Activated CD4-positive, alpha-beta T cell treated with anti-CD3 and anti-CD28 coated beads, Interleukin-2, amount 50 U/mL, for 4 hours (primary cell): ENCODE measurements at places on chromosomes 6 and 20.

DNA sequence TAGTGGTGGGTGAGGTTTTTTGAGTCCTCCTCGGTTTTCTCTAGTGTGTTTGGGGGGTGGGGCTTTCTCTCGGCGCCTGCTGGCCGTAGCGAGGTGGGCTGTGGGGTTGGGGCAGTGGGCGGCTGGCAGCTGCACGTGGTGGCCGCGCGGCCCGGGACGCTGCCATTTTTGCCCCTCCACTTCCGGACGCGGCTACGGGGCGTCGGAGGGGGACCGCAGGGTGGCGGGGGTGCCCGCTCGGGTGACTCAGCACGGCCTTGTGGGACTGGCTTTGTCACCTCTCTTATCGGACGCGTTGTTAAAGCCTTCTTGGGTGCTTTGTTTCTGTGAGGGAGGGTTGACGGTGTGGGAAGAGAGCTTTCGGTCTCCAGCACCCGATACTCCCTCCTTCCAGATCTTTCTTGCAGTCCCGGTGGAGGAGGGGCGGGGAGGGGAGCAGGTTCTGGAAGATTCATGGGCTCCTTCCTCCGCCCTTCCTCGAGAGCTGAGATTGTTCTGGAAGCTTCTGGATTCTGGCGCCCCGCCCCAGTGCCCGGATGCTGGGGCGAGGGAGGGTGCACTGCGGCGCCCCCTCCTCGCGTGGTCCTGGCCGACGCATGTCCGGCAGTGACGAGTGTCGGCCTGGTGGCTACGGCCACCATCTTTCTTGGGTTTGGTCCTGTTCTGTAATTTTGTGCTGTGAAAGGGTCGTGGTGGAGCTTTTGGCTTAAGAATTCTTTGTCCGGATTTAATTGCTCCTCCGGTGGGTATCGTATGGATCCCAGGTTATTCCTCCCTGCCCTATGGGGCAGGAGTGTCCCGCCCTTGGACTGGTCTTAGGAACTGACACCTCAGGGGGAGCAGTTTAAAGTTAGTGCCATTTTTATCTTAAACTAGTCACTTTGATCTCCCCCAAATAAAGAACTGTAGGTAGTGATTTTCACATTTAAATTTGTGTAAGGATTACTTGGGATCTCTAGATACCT lies 719 bp downstream of the HSP90AB1 start:
- peak; percentile 89 for DNase-seq

- no peak for DNase-seq
Measured at GRCh38 chr20:25274481-25274880, 26.6 kb downstream of the PYGB start.

DNA sequence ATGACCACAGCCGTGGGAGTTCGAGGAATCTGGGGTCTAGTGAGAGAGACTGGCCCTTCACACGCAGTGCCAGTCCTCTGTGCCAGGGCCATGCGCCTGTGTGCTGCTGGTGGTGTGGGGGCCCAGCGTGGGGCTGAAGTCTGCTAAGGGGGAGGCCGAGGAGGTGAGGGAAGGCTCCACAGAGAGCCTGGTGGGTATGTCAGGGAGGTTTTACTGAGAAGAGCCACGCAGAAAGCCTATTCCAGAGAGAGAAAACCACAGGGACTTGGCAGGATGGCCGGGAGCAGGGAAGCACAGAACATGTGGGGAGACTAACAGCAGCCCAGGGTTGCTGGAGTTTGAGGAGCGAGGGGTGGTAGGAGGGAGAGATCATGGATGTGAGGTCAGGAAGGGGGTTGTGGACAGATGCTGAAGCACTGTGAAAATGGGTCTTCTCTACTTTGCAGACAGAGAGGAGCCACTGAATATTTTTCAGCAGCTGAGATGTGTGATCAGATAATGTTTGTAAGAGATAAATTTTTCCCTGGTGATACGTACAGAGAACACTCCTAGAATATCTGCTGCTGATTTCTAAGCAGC lies 35.3 kb downstream of the DUSP22 start:
- DNase-seq = no peak

DNA sequence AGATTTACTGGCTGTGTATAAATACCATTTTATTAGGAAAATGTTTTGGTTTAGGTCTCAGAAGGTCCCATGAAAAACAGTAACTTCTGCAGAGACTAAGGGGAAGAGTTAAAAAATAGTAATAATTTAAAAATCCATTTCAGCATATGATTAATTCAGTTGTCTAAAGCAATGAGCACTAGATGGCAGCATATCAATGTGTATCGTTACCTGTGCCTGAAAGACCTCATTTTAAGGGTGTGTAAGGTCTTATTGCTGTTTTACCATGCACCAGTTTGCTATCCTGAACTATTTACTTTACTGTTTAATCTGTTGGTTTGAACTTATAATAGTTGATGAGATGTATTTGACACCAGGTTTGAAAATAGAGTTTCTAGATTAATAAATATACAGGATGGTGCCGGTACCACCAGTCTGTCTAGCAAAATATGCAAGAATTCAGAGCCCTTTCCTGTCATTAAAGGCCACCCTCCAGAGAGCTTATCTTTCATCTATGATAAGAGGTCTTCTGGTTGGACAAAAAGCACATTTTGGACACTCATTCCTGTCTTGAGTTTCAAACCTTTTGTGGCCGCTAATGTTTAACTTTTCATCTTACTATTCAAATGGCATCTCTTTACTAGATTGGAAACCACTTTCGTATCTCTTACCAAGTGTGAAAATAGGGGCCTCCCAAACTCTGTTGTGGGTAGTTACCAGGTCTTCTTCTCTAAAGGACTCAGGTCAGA lies 8.9 kb upstream of the AHI1 start:
- DNase-seq = no peak

DNA sequence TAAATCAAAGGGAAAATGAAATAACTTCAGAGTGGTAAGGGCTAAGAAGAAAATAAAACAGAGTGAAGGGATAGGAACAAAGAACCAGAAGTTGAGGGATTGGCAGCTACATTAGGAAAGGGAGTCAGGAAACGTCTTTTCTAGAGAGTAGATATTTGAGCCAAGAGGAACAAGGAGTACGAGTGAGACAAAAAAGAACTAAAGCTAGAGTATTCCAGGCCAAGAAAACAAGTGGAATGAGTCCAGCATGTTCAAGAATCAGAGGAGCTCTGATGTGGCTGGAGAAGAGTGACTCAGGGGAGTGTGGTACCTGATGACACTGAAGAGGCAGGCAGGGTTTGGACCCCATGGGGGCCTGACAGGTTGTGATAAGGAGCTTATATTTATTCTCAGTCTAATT lies 66.3 kb downstream of the CEP162 start:
- DNase-seq = no peak

DNA sequence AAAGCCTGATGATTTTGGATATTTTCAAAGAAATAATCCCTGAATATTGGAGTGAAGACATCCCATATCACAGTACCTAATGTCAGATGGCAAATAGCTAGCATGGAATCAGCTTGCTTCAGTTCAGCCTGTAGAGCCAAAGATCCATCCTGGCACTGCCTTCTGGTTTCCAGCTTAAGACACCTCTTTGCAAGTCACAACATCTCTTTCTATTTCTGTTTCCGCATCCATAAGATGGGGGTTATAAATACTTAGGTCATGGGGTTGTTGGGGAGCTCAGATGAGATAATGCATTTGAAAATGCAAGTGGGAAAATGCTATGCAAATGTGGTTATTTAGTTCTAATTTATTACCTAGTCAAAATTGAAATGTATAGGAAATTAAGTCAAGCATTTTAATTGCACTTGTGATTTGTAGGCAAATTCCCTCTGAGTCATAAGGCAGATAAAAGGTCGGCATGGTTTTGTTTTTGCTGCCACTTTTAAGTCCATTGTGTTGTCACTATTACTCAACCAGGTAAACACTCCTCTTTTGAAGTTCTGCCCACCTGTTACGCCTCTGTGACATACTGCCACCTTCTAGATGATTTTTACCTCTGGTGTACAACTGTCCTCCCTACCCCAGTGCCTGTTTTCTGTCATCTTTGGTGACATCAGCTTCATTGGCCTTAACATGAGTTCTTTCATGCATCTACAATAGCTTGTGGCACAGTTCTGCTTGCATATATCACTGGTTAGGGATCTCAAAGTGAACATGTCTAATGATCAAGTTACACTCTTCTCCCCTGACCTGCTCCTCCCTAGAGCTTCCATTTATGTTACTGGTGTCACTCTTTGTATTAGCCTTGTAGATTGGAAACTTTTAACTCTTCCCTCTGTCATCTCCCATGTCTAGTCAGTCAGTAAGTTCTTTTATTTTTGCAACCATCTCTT lies 96.6 kb downstream of the CDKAL1 start:
- DNase-seq = no peak

- DNase-seq = peak; percentile 75
Measured at GRCh38 chr6:160519603-160520042, 144.5 kb downstream of the LPA start.

DNA sequence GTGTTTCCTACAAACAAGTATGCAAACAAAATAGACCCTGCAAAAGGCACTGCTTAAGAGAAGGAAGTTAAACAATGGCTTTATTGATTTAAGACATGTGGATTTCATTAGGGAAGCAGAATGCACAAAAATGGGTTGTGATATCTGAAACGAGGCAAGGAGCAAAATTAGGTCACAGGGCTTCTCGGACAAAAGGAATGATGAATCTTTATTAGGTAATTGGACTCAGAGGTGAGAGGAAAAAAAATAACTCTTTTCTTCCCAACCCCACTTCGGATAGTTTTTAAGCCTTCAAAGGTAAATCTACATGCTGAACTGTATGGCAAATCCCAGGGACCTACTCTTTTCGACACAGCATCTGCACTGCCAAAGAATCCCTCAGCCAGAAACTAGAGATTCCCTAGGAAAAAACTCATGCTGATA lies 183.0 kb upstream of the TAB2 start:
- no peak for DNase-seq
